ENCODE measurements at places on chromosomes 5 and 9.

DNA sequence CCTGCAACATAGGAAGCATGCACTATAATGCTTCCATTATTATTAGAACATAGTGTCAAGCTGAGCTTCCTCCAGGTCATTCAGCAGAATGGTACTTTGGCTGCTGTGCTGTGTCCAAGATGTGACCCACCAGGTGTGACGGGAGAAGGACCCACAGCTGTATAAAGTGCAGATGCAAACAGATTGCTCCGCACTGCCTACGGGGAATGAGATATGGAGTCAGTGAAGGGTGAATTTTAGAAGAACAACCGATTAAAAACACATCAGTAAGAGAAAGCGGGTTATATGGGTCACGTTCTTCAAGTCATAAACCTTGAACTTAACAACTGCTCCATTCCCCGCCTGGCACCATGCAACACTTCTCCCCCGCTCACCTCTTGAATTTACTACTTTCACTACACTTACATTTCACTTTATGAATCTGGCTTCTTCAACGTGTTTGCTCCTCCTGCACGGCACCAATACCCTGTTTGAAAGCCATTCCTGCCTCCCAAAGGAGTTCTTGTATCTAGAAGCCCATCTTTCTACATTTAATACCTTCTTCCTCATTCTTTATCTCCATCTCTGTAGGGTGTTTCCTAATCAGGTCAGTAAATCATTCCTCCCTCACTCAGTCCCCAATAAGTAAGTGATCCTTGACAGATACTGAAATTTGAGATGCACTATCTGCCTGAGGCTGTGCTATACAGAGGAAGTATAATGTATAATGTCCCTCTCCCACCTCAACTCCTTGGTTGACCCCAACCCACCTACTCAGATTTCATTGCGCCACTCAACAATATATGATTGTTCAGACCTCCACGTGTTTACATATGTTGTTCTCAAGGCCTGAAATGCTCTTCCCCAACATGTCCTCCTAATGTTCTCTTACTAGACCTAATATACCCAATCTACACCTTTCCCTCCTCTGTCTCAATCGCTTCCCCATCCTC, 25.9 kb downstream of the BRINP1 start:
- no peak for DNase-seq

GRCh38 chr5:10867389-10868303, 106.6 kb upstream of the DAP start:
- DNase-seq, result no peak

DNA sequence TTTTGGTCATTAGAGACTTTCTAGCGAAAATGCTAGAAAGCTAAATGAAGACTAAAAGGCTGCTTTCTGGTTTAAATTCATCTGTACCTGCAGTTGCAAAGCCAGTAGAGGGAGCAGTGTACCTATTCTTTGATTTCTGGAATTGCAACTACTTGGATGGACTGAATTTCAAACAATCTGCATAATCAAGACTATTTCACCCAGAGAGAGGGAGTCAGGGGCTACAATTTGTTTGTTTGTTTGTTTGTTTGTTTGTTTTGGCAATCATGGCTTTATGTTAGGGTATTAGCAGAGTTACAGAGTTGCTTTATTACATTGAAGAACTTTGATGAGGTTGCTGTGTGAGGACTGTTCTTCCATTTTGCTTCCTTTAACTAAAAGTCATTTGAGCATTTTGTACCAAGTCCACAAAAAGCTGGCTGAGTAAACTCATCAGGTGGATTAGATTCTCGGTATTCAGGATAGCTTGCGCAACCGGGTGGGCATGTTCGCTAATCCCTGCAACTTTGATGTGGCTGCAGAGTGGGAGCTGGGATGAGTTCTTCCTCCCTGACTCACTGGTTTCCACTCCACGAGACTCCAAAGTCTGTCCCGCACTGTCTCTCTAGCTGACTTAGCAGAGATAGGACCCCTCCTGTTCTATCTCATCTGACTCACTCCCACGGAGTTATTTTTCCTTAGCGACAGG, 80.0 kb upstream of the TUT7 start:
- DNase-seq, result no peak

DNA sequence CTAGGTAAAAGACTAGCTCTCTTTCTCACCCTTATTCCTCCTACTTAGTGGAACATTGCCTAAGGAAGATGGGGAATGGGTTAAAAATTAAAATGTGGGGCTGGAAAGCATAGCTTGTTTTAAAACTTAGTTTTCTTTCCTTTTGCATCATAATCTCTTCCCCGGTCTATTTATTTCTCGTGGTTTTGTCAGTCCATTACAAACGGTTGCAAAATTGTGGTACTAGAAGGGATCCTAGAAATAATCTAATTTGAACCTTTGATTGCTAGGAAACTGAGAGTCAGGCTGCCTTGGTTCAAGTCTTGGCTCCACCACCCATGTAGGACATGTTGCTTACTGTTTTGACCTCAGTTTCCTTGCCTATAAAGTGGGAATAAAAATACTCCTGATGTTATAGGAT, 1.3 kb downstream of the IL31RA start:
- no peak for DNase-seq

DNA sequence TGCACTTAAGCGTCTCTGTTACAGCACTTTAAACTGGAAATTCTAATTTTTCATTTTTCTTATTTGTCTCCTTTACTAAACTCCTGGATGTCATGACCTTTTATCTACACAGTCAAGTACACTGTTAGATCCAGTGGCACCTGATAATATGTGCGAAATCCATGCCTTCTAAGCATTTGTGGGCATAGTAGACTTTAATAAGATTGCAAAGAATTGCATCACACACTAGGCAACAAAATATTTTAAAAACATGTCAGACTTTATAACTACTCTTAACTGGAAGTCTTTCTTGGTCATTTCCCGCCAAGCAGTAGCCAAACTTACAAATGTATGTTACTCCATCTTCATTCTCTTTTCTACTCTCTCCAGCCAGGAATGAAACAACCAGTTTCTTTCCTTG, 5.0 kb upstream of the SPINK1 start:
- no peak for DNase-seq

GRCh38 chr9:34508463-34508862, 14.3 kb downstream of the ENHO start:
- no peak for DNase-seq

GRCh38 chr9:83034026-83034425, 28.9 kb downstream of the RASEF start:
- DNase-seq, result no peak

- DNase-seq, result no peak
Measured at GRCh38 chr5:149820536-149821510, 90.7 kb downstream of the PPARGC1B start.

GRCh38 chr9:5920860-5921328, 30.2 kb downstream of the MLANA start:
- DNase-seq, result no peak

GRCh38 chr5:173567548-173567947, 48.9 kb downstream of the BOD1 start:
- DNase-seq, result no peak

GRCh38 chr5:172439785-172440477, 14.4 kb downstream of the SH3PXD2B start:
- no peak for DNase-seq

DNA sequence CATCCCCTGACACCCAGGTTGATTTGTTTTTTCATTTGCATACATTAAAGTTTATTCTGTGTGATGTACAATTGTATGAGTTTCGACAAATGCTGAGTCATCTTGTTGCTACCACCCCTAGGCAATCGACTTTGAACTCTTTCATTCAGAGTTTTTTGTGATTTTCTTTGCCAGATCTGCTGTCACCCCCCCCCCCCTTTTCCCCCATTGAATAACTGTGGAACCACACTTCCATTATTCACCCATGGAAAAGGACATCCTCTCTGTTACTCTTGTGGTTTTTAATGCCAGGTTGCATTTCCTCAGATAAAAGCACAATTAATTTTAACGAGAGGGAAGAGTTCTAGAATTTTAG, 13.7 kb upstream of the FAM120AOS start:
- no peak for DNase-seq

DNA sequence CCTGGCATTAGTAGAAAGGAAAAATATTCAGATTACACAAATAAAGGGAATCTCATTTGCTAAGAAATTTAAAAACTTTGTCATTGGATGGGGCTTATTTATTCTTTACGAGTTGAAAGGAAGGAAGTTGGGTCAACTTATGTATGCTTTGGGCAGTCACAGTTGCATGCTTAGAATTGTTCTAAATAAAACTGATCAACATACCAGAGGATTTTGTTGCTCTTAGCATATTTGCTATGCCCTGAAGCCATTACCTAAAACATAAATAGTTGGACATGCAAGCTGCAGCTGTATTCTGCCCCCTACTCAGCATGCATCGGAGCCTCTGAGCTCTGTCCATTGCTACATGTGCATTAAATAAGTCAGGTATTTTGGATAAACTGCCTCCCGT, 172.7 kb upstream of the MEF2C start:
- no peak for DNase-seq

DNA sequence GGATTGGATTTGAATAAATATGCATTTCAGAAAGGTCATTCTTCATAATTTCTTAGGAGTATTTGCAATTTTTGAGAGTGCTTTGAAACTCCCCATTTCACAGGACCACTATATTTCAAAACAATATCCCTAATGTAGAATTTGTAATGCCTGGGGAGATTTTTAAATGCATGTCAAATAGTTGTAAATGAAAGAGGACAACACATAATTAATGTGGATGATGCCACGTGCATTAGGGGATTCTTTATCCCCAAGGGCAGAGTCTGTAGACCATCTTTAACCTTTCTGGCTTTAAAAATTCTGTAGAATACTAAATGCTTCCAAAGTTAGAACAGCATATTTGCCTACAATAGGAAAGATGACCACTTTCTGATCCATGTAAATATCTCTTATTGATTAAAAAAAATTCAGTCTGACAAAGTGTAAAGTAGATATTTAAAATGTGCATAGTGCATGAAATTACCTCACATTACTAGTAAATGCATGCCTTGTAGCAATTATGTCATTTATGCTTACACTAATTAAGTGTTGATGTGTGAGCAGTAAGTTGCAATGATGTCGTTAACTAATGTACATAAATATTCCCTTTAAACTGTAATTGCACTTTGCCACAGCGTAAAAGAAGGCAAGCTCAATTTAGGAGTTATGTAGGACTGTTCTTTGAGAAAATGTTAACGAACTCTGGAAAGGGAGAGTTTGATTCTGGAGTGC, 416.1 kb downstream of the PSAT1 start:
- no peak for DNase-seq

GRCh38 chr9:125810161-125810560, 63.0 kb downstream of the PBX3 start:
- no peak for DNase-seq

- no peak for DNase-seq
Measured at GRCh38 chr9:95880021-95880690, 4.7 kb downstream of the ERCC6L2 start.

- no peak for DNase-seq
Measured at GRCh38 chr5:178214160-178214803, 9.9 kb downstream of the HNRNPAB start.

- DNase-seq, result no peak
Measured at GRCh38 chr9:14923701-14924100, 13.5 kb upstream of the FREM1 start.

- no peak for DNase-seq
Measured at GRCh38 chr5:159106193-159106568, 6.5 kb upstream of the EBF1 start.

DNA sequence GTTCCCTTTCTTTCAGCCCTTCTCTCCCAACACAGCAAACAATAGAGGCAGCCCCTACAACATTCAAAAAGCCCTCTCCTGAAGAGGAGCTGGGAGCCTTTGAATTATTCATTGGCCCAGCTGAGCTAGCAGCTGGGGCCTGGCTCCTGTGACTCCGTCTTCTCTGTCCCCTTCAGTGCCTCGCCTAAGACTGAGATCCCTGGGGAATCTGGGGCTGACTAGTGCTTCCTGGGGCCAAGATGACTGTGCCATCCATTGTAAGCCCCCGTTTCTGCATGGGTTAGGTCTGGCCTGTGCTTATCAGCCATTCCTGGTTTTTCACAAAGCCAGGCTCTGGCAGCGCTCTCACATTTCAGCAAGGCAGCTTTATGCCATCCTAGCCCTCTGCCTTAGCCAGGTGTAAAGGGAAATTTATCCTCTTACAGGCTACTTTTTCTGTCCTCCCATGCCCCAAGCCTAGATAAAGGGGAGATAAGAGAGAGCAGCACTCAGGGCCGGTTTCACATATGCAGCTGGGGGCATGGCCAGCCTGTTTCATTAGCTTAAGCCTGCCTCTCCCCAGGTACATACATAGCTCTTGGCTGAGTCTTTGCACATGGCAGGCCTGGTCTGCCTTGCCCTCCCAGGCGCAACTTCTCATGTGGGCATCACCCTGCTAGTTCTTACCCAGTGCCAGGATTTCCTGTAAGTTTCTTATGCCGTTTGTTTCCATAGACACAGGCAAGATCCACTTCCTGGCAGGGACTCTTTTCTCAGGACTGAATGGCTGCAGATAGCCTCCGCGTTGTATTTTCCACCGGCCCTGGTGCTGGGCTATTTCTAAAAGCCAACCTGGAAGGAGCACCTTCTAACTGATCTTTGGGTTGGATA, 15.8 kb downstream of the PTPA start:
- DNase-seq, result no peak

DNA sequence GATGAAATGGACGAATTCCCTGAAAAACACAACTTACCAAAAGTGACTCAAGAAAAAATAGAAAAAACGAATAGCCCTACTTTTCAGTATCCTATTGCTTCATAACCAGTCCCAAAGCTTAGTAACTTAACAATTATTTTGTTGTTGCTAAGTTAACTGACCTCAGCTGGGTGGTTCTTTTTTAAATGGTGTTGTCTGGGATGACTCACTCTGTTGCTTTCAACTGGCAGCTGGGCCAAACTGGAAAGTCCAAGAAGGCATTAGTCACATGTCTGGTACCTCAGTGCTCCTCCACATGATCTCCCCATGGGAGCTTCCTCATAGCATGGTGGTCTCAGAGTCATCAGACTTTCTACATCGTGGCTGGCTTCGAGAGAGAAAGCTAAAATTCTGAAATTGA, 47.8 kb upstream of the ADAMTS2 start:
- DNase-seq, result no peak

- no peak for DNase-seq
Measured at GRCh38 chr5:179264783-179265513, 80.3 kb downstream of the ADAMTS2 start.
